ENCODE measurements at places on chromosomes 16 and 17.

DNA sequence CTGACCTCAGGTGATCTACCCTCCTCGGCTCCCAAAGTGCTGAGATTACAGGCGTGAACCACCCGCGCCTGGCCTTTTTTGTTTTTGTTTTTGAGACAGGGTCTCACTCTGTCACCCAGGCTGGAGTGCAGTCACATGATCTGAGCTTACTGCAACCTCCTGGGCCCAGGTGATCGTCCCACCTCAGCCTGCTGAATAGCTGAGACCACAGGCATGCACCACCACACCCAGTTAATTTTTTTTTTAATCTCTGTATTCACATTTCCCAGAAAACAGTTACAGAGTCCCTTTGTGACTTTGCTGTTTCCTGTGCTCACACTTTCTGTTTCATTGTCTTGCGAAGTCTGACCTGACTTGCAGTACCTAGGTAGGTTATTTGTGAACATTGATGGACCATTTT, 2.7 kb downstream of the CLUAP1 start:
- no peak for DNase-seq

GRCh38 chr16:2282866-2283555, 15.1 kb upstream of the RNPS1 start:
- no peak for DNase-seq

DNA sequence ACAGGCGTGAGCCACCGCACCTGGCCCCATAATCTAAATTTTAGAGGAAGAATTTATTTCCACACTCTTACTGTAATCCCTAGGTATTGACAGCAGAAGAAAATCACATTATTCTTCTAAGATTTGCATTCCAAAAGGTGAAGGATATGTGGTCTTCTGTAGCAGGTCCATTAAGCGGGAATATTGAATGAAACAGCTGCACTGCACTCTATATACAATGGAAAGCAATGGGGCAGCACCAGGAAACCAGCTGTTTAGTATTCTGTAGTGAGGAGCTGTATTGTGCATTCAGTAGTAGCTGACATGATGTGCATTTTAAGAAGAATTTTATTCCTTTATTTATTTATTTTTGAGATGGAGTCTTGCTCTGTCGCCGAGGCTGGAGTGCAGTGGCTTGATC, 49.6 kb downstream of the PSMD12 start:
- no peak for DNase-seq

GRCh38 chr17:77894126-77894956, 64.2 kb upstream of the TNRC6C start:
- no peak for DNase-seq

GRCh38 chr16:79500286-79500685, 100.3 kb downstream of the MAF start:
- no peak for DNase-seq

GRCh38 chr17:51115179-51115578, 5.5 kb downstream of the SPAG9 start:
- no peak for DNase-seq

DNA sequence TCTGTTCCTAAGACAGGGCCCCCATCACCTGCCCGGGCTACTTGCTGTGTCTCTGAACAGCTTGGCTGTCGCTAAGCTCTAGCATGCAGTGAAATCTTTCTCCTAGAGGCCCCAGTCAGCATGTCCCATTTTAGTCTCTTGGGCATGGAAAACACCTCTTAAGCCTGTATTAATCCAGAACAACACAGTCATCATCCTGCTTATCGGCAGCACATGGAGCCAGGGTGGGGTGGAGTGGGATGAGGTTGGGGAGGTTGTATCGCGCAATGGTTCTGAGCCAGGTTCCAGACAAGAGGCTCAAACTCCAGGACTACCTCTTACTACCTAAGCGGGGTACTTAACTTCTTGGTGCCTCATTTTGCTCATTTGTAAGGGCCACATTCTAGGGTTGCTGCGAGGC, 7.8 kb downstream of the ST6GALNAC2 start:
- DNase-seq, result no peak

DNA sequence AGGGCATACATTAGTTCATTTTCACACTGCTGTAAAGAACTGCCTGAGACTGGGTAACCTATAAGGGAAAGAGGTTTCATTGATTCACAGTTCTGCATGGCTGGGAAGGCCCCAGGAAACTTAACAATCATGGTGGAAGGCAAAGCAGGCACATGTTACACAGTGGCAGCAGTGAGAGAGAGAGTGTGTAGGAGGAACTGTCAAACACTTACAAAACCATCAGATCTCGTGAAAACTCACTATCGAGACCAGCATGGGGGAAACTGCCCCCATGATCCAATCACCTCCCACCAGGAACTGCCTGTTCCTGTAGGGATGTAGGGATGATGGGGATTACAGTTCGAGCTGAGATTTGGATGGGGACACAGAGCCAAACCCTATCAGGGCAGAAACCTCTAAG, 17.2 kb downstream of the NUBP1 start:
- DNase-seq, result no peak

- no peak for DNase-seq
Measured at GRCh38 chr16:47035436-47035835, 62.0 kb upstream of the DNAJA2 start.

- DNase-seq, result no peak
Measured at GRCh38 chr16:28587386-28587785, 9.5 kb downstream of the SULT1A2 start.

DNA sequence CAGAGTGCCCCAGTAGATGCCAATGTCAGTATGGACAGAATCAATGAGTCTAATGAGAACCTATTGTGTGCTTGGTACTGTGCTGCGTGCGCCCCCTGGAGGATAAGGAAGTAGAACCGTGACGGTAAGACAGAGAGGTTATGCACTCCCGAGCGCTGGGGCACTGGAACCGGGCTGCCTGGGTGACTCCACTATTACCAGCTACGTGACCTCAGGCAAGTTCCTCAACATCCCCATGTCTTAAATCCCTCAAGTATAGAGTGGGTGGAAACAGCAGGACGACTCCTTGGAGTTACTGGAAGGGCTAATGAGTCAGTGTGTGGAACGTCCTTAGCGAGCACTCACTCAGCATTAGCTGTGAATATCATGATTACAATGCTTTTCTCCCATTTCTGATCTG, 16.2 kb downstream of the CHST4 start:
- no peak for DNase-seq

DNA sequence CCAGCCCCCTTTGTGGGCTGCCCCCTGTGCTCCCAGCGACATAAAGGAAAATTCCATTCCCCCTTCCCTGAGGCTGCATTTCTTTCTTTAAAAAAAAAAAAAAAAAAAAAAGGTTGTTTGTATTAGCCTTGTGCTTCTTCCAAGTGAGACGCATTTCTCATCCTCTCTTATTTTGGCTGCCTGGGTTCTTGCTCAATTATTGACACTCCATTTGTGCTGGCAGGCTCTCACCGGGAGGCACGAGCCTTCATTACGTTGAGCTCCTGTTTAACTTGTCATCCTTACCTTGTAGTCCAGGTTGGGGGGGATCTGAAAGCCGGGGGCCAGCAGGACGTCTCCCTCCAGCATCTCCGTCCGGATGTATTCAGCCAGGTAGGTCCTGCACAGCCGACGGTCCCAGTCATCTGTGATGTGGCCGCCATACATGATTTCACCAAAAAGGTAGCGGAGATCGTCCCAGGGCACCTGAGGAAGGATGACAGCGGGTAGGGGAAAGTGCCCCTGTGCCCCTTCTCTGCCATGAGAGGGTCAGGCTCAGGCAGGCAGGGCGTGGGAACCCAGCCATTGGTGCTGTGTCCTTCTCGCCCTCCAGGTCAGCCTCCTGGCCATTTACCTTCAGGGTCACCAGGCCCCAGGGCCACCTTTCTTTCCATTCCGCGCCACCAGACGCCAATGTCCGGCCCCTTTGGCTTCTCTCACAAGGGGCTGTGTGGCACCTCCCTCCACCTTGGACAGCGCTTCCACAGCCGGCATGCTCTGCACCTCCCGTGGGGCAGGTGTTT, 50.6 kb downstream of the PGS1 start:
- no peak for DNase-seq

DNA sequence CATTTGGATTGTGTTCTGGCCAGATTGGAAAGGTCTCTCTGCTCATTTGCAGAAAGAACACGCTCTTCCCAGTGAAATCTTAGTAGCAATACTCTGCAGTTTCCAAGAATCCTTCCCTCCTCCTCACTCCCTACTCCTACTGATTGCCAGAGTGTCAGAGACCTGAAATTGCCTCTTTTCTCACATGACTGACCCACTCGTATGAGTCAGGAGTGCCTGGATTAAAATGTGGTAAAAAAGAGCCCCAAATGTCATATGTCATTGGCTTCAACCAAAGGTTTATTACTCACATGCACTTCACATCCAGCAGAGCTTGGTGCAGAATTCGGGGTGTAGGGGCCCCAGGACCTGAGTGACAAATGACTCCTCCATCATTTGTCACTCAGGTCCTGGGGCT, 39.7 kb upstream of the IRX3 start:
- DNase-seq, result no peak

Measured in SW 1271 (cell line).